ENCODE measurements at places on chromosomes 3 and 15.

- DNase-seq = no peak
Measured at GRCh38 chr3:32455609-32456428, 46.8 kb downstream of the CMTM6 start.

- DNase-seq = no peak
Measured at GRCh38 chr3:188834349-188834748, 337.4 kb upstream of the TPRG1 start.

DNA sequence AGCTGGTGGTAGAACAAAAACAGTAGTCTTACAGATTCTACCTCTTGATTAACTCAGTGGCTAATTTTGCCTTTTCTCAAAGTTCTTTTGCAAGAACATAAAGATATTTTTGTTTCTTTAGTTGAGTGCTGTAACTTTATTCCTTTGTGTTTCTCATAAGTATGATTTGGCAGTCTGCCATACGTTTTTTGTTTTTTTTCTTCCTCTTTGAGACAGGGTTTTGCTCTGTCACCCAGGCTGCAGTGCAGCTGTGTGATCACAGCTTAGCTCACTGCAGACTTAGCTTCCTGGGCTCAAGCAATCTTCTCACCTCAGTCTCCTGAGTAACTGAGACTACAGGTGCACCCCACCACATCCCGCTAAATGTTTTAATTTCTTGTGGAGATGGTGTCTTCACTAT is 22.4 kb downstream of the B3GNT5 start:
- peak; percentile 32 for DNase-seq

DNA sequence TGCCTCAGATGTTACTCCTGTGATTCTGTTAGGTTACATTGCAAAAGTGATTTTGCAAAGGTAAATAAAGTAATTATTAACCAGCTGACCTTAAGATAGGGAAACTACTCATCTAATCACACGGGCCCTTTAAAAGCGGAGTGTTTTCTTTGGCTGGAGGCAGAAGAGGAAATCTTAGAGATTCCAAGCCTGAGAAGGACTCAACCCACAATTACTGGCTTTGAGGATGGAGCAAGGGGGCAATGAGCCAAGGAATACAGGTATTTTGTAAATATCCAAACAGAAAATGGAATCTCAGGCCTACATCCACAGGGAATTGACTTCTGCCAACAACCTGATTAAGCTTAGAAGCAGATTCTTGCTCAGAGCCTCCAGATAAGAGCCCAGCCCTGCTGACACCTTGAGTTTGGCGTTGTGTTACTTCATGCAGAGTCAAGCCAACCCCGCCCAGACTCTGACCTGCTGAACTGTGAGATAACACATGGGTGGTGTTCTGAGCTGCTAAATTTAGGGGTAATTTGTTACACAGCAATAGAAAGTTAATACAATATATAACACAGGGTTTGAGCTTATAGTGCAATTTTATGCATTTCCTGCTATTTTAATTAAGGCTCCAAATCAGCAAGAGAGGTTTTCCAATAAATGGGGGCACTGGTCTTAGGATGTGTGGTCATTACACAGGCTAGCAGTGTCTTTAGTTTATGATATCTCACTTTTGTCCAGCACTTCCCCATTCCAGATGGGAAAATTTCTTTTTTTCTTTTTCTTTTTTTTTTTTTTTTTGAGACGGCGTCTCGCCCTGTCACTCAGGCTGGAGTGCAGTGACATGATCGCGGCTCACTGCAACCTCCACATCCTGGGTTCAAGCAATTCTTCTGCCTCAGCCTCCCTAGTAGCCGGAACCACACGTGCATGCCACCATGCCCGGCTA is 19.5 kb downstream of the NFKBIZ start:
- no peak for DNase-seq

GRCh38 chr15:78778422-78778821 is 32.8 kb downstream of the ADAMTS7 start:
- DNase-seq = no peak

DNA sequence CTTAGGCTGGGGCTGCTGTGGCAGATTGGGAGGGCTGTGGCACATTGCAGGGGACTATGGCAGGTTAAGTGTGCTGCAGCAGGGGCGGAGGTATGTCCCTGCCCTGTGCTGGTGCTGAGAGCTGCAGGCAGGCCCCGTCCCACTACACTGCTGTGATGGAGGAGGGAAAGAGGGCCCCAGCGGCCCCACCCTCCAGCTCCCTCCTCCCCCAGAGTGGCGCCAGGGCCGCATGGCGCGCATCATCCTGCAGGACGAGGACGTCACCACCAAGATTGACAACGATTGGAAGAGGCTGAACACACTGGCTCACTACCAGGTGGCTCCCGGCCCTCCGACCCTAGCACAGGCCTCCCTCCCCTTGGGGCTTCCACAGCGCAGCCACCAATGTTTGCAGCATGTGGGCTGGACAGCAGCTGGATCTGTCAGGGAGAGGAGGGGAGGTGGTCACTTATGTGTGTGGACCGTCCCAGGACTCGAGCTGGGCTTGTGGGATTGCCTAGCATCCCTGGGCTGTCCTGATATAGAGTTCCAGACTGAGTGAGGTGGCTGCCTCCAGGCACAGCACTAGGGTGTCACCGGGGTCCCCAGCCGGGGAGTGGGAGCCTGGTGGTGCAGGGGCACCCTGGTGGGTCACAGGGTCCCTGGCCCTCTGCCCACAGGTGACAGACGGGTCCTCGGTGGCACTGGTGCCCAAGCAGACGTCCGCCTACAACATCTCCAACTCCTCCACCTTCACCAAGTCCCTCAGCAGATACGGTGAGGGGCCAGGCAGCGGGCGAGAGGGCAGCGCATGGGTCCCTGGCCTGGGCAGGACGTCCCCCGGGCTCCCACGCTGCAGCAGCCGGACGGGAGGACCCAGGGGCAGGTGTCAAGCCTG is 46.1 kb downstream of the PLXNA1 start:
- DNase-seq = no peak

DNA sequence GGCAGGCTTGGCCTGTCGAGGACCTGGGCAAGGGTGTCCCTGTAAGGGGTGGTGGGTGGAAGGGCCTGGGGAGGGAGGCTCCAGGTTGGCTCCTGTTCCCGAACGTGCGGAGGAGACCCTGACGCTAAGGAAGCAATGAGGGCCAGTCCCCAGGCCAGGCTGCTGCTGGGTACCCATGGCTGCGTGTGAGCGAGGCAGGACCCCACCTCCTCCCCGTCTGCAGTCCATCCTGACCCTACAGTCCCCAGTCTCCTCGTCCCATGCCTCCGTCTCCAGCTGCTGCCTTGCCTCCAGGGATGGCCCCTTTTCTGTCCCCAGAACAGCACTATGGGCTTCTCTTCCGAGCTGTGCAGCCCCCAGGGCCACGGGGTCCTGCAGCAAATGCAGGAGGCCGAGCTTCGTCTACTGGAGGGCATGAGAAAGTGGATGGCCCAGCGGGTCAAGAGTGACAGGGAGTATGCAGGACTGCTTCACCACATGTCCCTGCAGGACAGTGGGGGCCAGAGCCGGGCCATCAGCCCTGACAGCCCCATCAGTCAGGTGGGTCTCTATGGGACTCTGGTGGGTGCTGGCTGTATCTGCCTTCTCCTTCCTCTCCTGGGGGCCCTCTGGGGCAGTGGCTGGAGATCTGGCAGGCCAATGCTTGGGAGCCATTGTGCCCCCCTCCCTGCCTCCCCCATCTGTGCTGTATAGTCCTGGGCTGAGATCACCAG is 571 bp downstream of the FES start:
- DNase-seq = no peak

GRCh38 chr15:85534031-85534430 is 153.6 kb downstream of the AKAP13 start:
- peak; percentile 53 for DNase-seq

DNA sequence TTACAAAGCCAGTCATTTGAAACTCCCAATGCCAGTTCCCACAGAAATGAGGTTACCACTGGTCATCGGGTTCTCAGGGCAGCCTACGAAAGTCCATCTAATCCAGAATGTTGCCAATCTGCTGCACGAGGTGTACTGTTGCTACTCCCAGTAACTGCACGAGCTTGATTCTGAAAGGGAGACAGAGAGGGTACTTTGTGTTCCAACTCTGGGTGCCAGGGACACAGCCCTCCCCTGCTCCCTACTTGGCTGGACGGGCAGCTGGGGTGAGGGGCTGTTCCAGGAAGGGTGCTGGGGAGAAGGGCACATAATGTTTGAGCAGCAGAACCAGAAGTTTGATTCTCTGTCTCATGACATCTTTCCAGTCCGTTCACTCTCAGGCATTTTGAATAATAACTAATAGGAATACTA is 27.1 kb upstream of the OSBPL11 start:
- DNase-seq = no peak

- no peak for DNase-seq
Measured at GRCh38 chr15:57149196-57149595, 227.1 kb upstream of the CGNL1 start.

- no peak for DNase-seq
Measured at GRCh38 chr3:94564247-94564646, 501.4 kb downstream of the NSUN3 start.

DNA sequence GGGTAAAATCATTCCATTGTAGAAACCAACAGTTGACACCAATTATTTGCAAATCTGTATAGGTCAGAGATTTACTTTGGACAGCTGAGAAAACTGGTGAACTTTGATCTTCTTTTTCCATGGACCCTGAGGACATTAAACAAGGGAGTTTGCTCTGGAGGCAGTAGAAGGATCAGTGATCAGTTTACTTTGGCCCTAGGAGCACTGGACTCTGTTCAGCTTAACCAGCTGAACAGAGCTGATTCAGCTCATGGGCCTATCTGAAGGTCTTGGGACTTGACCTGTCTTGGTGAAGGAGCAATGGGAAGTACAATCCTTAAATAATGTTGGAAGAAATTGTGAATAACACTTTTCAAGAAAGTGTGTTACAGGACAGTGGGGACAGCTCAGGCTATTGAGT is 15.2 kb upstream of the TF start:
- DNase-seq = no peak

DNA sequence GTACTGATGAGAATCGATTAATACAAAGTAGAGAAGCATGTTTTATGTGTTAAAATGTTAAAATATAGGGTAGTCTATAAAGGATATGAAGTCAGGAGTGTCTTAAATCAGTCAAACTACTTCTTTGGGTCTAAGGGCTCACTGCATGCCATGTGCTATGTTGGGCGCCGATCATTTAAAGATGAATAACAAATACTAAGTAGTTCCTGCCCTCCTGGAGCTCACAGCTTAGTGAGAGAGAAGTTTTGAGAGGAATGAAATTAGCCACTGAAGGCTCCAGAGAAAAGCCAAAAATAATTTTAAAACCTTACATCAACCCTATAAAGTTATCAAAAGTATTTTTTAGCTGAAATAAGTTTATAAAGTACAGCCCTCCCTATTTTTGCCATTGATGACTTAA is 44.5 kb downstream of the BLM start:
- no peak for DNase-seq

DNA sequence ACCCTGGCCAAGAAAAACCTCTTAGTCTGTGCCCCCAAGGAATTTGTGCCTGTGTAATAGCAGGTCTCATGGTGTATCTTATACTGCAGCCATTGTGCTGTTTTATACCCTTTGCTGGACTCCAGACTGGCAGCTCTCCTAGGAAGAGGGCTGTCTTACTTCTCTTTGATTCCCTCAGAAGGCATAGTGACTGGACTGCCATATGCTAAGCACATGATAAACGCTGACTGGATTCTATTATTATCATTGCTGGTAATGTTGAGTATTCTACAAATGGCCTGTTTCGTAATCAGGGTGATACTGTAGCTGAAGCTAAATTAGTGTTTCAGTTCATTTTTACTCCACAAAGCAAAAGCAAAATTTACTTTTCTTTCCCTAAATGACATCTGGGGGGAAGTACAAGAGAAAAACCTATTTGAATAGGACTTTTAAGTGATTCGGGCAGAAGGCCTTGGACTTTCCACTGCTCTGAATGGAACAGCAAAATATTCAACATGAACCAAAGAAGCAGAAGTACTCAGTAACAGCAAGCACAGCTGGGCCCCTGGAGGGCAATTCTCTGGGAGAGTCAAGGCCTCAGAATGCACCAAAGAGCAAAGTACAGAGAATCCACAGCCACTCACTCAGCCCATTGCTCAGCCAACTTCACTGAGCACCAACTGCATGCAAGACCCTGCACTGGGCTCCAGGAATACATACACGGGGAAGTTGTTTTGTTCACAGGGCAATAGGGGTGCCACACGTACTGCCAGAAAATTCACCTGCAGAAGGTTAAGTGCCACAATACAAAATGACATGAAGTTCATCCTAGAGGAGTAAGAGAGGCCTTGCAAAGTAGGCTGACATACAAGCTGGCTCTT is 7.9 kb upstream of the BCL2A1 start:
- peak; percentile 13 for DNase-seq

DNA sequence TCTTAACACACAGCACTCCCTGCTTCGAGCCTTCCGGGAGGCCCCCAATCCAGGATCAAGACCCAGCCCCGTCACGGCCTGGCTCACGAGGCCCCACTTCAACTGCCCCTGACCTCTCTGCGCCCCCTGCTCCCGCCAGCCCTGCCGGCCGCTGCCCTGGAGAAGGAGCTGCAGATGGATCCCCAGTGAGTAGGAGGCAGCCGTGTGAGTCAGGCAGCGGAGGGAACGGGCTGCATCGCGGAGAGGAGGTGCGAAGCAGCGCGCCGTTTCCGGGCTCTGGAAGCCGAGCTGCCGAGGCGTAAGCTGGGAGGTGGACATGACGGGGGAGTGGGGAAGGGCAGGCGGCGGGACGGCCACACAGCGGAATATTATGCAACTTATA is 133.4 kb downstream of the TPRA1 start:
- DNase-seq = no peak

- no peak for DNase-seq
Measured at GRCh38 chr3:183801601-183802000, 23.8 kb downstream of the MAP6D1 start.

GRCh38 chr3:128344052-128344735 is 122.5 kb downstream of the DNAJB8 start:
- DNase-seq = no peak

DNA sequence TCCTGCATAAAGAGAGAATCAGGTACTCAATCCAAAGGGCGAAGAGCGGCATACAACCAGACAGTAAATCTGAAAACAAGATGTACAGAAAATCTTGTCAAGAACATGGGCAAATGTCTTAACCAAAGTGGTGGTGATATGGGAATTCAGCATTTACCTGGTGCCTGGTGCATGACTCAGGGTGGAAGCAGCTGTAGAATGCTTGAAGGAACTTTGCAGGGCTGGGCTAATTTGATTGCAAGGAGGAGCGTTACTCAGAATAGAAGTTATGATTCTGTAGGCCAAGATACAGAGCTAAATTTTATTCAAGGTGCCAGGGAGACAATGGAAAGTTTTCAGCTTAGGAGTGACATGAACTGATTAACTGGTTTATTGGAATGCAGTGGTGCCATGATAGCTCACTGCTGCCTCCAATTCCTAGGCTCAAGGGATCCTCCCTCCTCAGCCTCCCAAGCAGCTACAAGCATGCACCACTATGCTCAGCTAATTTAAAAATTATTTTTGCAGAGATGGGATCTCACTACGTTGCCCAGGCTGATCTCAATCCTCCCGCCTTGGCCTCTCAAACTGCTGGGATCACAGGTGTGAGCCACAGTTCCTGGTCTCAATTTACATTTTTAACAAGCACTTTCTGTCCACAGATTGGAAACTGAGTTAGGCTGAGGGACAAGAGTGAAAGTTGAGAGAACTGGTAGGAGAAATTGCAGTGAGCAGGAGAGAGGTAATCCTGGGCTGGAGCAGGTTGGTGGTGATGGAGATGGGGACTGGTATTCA is 91.5 kb upstream of the TBC1D5 start:
- no peak for DNase-seq

GRCh38 chr15:78841891-78842290 is 30.6 kb upstream of the ADAMTS7 start:
- no peak for DNase-seq

Measured in GDM1 (cell line).